CD4-positive, alpha-beta T cell (primary cell): ENCODE measurements at places on chromosomes 6 and 20. TPM values are rescaled to one million over a fixed set of nuclear protein-coding genes. Genes with fewer than 3 reads are reported as not detected.

DNA sequence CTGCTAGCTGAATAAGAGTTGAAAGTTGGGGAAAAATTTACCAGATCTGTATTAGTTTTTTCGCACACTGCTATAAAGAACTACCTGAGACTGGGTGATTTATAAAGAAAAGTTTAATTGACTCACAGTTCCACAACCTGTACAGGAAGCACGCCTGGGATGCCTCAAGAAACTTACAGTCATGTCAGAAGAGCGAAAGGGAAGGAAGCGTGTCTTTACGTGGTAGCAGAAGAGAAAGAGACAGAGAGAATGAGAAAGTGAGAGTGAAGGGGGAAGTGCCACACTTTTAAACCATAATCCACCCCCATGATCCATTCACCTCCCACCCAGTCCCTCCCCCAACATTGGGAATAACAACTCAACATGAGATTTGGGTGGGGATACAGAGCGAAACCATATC is 79.6 kb downstream of the KHDC1L start:
- DNase-seq: no peak

- DNase-seq: no peak
Observed at GRCh38 chr6:31467151-31467550, 30.8 kb upstream of the MICB start.

DNA sequence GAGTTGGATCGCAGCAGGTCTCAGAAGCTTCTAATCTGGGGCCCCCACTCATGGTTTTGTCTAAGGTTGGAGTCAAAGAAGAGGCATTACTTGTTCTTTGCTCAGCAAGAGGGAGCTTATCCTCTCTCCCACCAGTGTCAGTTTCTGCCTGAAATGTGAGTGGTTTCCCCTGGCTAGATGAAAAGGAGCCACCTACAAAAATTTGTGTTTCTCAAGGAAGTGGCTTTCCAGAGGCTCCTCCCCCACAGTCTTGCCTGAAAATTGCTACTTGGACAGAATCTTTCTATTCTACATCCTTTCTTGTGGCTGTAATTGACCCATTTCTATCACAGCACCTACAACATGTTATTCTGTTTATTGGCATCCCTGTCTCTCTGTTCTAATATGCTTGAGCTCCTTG is 37.9 kb downstream of the SCML4 start:
- no peak for DNase-seq

DNA sequence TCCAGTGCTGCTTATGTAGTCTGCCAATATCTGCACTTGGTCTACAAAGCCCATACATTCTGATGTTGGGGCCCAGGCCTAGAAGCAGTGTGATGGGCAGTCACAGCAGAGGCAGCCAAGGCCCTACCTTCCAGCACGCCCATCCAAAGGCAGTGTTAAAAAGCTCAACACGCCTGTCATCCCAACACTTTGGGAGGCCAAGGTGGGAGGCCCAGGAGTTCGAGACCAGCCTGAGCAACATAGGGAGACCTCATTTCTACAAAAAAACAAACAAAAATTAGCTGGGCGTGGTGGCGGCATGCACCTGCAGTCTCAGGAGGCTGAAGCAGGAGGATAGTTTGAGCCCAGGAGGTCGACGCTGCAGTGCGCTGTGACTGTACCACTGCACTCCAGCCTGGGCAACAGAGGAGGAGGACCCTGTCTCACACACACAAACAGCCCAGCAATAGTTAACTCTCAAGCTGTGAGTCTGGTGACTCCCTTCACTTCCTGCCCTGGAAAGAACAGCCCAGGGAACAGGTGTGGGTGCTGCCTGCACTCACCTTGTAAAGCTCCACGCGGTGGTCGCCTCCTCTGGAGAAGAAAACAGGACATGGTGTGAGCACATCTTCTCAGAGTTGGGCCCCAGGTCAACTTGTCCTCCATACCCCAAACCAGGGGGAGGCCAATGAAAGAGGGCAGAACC is 68.8 kb downstream of the PYGB start:
- no peak for DNase-seq

DNA sequence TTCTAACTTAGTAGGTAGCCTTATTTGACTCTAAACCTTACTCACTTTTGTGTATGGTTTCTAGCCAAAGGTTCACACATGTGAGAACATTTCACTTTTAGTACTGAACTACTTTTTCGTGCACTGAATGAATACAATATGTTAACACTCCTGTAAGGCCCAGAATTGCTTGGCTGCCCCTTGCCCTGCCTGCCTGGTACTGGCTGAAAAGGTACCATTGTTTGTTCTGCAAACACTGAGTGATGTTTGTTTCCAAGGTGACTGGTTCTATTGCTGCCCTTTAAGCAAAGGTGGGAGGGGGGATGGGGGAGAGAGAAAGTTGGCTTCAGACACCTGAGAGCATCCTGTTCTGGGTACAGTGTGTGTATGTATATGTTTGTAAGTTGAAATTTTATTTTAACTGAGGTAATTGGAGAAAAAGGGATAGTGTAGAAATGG is 31.2 kb downstream of the RREB1 start:
- DNase-seq: peak; percentile 47

- peak; percentile 10 for DNase-seq
Observed at GRCh38 chr6:45830441-45831139, 185.1 kb downstream of the CLIC5 start.

GRCh38 chr6:7147051-7147671 is 39.4 kb downstream of the RREB1 start:
- DNase-seq: no peak

GRCh38 chr6:33947047-33947446 is 143.2 kb upstream of the MLN start:
- DNase-seq: no peak

DNA sequence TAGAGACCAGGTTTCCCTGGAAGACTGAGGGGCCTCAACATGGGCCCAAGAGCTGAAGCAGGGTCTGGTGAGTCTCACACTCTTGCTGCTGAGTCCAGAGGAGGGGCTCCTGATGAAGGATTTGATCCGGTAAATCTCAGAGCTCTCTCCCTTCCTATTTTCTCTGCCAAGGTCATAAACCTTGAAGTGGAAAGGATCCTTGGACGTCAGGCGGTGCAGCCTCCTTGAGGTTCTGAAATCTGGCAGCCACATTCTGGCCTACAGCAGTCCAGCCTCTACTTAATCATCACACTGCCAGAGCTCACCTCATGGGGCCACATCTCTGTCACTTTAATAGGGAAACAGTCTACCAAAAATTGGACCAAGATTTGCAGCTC is 24.0 kb downstream of the ACSS1 start:
- DNase-seq: no peak

- no peak for DNase-seq
Observed at GRCh38 chr6:109389650-109390274, 7.5 kb upstream of the CD164 start.

DNA sequence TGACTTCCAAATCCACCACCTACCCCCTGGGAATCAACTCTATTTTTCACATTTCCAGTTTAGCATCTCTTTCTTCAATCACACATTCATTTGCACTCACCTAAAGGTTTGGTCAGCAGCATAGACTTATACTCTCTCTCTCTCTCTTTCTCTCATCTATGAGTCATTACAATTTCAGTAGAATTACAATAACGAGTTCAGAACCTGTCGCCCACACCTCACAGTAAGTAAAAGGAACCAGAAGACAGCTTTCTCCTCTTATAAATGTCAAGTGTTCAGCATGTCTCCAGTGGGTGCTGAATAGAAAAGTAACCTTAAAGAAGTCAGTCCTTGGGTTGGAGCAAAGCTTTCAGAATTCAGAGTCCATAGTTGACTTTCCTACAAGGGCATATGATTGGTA is 1.1 kb upstream of the PHACTR1 start:
- no peak for DNase-seq

DNA sequence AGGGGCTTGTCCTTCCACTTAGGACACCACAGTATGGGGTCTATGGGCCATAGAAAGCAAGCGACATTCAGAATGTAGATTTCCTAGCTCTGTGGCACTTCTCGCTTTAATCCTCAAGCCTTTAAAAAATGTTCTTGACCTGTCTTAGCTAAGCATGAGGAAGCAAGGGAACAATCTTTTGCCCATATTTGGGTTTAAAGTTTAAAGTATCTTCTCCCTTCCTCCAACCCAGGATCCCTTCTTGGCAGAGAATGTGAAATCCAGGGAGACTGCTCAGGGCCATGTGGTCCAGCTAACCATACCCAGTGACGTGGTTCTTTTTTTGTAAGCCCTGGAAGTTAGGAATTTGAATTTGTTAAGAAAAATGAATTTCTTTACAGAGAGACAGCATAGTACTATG is 289.9 kb downstream of the BTBD9 start:
- no peak for DNase-seq

- DNase-seq: no peak
Observed at GRCh38 chr20:43188861-43189553, 699 bp downstream of the PTPRT start.

GRCh38 chr20:56691325-56691998 is 62.4 kb downstream of the TFAP2C start:
- DNase-seq: no peak

GRCh38 chr20:60586269-60587050 is 628.2 kb downstream of the CDH26 start:
- no peak for DNase-seq

DNA sequence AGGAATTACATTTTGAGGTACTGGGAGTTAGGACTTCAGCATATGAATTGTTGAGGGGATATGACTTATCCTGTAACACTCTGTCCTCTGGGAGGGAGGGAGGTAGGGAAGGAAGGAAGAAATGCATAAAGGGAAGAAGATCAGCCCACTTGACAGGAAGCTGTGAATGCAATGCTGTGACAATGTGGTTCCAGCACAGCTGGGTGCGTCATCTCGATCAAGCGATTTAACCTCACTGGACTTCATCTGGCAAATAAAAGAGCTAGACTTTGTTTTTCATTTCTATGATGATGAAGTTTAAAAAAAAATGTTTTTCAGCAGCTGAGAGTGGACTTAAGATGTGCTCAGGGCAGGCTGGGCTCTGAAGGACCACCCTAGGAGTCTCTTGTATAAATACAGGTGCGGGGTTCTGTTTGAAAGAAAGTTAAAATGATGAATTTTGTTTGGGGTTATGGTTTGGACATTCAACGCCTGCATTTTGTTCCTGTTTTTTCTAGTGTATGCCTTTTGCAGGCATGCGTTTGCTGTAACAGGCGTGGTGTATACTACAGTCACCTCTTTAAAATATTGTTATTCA is 178.1 kb downstream of the RIMS1 start:
- DNase-seq: no peak

GRCh38 chr6:117506180-117506835 is 23.8 kb downstream of the DCBLD1 start:
- DNase-seq: no peak

DNA sequence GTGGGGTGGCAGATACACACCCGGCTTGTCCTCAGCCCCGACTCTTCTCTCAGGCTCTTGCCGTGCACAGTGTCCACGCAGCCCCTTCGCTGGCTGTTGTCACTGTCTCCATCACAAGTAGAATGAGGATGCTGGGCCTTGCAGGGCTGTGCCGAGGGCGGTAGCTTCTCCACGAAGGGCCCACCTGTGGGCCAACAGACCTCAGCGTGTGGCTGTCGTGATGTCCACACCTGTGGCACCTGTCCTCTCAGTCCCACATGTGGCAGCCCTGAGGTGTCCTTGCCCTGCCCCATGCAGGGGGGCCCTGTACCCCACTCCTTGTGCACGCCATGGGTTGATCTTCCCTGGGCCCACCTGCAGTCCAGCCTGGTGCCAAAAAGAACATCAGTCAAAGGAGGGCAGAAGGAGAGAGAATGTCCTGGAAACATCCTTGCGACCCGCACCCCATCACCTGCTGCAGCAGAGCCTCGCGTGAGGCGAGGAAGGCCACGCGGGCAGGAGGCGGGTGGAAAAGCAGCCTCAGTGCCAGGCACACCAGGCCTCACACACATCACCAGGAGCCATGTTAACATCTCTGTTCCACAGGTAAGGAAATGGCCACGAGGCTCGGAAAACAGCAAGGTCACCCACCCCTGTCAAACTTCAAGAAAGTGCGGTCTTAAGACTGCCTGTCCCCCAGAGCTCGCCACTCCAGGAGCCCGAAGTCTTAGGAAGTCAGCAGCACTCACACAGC is 22.3 kb upstream of the AFDN start:
- DNase-seq: no peak

GRCh38 chr6:169508452-169508851 is 193.4 kb downstream of the WDR27 start:
- no peak for DNase-seq

DNA sequence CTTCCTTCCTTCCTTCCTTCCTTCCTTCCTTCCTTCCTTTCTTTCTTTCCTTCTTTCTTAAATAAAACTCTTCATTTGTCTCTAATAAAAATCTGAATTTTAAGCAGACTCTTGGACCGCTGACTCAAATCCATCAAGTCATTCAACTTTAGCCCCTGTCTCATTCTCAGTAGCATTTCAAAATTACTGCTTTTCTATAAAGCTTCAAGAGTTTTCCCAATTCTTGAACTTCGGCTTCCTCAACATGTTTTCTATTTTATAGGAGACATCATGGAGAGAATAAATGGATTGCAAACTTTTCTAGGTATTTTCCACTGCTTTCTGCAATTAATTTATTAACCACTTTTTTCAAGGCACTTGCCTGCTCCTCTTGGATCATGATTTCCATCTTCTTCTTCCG is 497.1 kb upstream of the GJE1 start:
- DNase-seq: no peak

DNA sequence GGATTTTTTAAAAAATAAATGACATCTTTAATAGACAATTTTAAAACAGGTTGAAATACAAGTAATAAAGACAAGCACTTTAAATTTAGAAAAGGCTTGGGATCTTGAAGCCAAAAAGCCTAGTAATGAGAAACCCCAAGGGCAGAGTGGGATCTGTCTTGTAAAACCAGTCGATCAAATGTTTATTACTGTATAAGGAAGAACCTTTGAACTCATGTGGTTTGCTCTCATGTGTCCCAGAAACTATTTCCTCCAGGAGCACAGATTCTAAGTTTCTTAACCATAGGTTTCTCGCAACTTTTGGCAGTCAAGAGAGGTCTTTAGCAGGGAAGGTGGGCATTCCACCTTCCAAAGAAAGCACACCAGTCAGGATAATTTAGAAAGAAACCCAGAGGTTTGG is 541.7 kb upstream of the BTBD3 start:
- DNase-seq: no peak

- no peak for DNase-seq
Observed at GRCh38 chr6:44558832-44559251, 171.3 kb downstream of the CDC5L start.

- DNase-seq: no peak
Observed at GRCh38 chr6:46772762-46773161, 20.4 kb upstream of the MEP1A start.

The PDE10A gene
- not detected for total RNA-seq

The WFDC10B gene
- total RNA-seq: not detected

The COL11A2 gene
- total RNA-seq: 2.8 TPM

The PCK1 gene
- not detected for total RNA-seq

The MYLK4 gene
- total RNA-seq: 1.6 TPM

The TRIM38 gene
- 17.5 TPM for total RNA-seq

The ZNF311 gene
- total RNA-seq: 0.25 TPM

The NRSN1 gene
- total RNA-seq: not detected

The RGS19 gene
- total RNA-seq: 14.8 TPM

The ZSCAN23 gene
- 0.19 TPM for total RNA-seq

The C20orf141 gene
- not detected for total RNA-seq

The BPI gene
- total RNA-seq: 0.14 TPM
